Immature natural killer cell (primary cell): ENCODE measurements at places on chromosomes 1 and 21. TPM values are rescaled to one million over a fixed set of nuclear protein-coding genes. Genes with fewer than 3 reads are reported as not detected.
A peak's percentile ranks its signal among the peaks of the same experiment; 100 is the strongest.

GRCh38 chr1:210342986-210343780 is 14.5 kb downstream of the HHAT start:
- no peak for DNase-seq

- peak; percentile 82 for DNase-seq
Measured at GRCh38 chr1:231460614-231461013, 38.5 kb upstream of the EGLN1 start.

GRCh38 chr1:30908316-30908695 is 252 bp downstream of the SDC3 start:
- peak; percentile 23 for DNase-seq

DNA sequence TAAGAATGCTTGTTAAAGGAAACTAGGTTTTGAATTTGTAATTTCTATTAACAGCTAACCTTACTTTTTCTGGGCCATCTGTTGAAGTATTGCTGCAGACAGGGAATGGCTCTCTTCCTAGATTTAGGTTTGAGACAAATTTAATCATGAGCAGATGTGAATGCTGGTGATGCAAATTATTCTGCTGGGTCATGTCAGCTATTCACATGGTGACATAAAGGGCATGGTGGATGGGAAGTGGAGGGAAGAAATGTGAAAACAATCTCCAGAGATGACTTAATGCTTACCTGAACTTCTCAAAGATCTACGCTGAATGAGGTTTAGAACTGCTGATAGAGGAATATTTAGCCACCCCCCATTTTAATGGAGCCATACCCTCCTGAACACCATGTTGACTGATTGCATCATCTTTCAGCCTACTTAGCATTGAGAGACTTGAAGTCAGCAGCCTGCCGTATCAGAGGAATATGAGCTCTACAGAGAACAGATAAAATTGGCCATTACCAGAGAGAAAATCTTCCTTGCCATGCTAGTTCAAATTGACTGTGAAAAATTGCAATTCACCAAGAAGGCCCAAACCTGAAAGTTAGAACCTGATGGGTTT is 138.8 kb downstream of the HHAT start:
- no peak for DNase-seq

GRCh38 chr1:246631426-246631825 is 65.2 kb downstream of the CNST start:
- DNase-seq: no peak

- no peak for DNase-seq
Measured at GRCh38 chr1:85502625-85503083, 37.7 kb upstream of the DDAH1 start.

DNA sequence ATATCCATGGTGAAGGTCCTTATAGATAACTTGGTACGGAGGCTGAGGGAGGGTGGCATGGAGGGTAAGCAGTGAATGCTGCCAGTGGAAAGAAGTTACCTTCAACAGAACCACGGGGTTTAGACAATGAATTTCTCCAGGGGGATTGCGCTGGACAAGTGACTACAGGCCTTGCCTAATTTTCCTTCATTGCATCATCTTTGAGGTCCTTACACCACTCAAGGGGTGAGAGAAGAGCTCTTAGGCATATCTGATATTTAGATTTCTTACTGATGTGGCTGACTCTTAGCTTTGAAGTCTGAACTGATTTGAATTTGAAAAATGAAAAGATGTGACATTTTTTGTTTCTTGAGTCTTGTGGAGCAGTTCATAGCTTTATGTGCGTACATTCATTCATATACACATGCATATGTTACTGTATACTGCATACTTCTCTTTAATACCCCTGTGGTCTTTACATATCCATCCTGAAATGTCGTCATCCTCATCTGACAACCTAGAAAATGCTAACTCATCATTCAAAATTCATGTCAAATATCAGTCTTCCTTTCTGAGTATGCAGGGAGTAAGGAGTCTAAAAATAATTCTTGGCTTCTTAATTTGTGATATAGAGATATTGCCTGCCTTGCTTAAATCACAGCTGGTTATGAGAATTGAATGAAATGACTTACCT is 63.6 kb downstream of the DNM3 start:
- no peak for DNase-seq

The LORICRIN gene
- polyA plus RNA-seq: not detected

DNA sequence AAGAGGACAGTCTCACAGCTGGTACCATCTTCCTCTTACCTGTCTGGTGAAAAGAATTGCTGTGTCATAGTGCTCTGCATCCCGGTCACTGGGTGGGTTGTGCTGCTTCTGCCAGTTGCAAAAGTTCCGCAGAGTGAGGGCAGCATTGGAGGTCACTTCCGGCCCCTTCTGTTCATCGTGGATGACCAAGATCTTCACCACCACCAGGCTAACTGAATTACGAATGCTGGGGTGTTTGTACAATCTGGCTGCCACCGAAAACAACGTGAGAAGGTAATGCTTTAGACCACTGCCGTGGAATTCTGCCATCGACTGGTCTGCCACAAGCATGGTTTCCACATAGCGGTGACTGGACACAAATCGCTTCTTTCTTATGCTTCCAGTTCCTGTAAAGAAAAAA is 2.9 kb downstream of the ADAMTS1 start:
- no peak for DNase-seq

The NAV1 gene
- not detected for polyA plus RNA-seq

DNA sequence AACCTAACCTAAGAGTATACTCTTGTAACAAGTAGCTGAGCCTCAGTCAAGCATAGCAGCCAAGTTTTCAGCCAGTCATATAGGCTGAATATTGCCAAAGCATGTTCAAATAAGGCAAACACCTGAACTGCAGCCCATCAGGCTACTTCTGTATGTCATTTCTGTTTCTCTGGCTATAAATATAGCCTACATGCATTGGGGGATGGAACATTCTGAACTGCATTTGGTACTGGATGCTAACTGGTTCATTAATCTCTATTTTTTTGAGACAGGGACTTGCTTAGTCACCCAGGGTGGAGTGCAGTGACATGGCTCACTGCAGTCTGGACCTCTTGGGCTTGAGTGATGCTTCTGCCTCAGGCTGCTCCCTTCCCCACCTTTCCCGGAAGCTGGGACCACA is 37.3 kb downstream of the MAST2 start:
- no peak for DNase-seq

- no peak for DNase-seq
Measured at GRCh38 chr1:175493321-175494010, 249.9 kb downstream of the TNR start.

GRCh38 chr1:2342384-2343022 is 48.9 kb downstream of the MORN1 start:
- no peak for DNase-seq

GRCh38 chr1:207004931-207005830 is 27.4 kb downstream of the C1orf116 start:
- peak; percentile 17 for DNase-seq

- no peak for DNase-seq
Measured at GRCh38 chr1:34362949-34363348, 186.2 kb downstream of the C1orf94 start.

- DNase-seq: no peak
Measured at GRCh38 chr1:21898326-21899200, 38.5 kb downstream of the HSPG2 start.

The TSPEAR gene
- not detected for polyA plus RNA-seq

The MCOLN2 gene
- polyA plus RNA-seq: 1.4 TPM

The TCHHL1 gene
- polyA plus RNA-seq: not detected

GRCh38 chr1:235206533-235207208 is 45.6 kb upstream of the RBM34 start:
- no peak for DNase-seq

GRCh38 chr21:45179568-45180245 is 105.3 kb downstream of the ADARB1 start:
- no peak for DNase-seq

- no peak for DNase-seq
Measured at GRCh38 chr1:2602866-2603520, 16.4 kb downstream of the PRXL2B start.

DNA sequence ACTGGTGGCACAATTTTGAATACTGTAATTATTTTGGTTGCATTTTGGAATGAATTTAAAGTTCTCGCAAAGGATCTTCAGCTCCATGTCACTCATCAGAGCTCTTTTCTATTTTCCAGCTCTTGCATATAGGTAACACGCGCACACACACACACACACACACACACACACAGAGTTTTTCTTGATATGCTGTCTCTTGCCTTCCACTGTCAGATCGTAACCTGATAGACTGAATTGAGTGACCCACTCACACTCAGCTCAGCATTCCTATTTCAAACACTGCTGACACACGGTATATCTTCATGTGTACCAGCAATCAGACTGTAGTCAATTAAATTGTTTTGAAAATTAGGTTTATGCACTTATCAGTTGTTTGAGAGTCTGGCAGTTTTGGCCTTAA is 214.1 kb downstream of the PBX1 start:
- no peak for DNase-seq

DNA sequence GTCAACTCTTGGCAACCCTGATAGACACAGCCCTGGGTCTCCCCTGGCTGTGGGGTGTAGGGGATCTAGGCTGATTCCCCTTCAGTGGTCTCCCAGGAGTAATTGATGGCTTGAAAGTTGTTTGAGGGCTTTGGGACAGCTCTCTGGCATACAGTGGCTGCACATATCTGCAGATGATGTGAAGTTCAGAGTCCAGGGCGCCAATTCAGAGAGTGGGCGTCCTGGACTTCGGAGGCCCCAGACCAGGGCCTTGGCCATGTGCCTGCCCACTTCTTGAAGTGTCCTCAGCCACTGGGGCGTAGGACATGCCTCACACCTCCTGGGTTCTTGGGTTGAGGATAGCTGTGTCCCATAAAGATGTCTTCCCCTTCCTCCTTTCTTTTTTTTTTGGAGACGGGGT is 2.6 kb downstream of the INAVA start:
- DNase-seq: no peak

DNA sequence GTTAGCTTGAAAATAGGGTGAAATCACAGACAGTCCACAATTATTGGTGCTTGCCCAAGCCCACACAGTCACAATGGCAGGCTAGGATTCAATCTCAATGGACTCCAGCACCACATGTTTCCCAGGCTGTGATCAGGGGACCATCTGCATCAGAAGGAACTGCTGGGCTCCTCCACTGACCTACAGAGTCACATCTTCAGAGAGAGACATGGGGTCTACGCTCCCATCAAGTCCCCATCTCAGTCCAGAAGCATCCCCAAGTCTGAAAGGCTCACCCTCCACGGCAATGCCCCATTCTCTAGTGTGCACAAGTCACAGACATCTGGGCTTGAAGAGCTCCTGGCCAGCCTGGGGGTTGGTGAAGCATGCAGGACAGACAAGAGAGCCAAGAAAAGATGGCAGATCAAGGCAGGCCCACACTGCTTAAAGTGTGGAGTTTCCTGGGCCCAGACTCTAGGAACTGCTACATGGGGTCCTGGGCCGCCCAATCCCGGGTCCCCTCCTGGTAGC is 262.5 kb downstream of the NPHP4 start:
- DNase-seq: no peak

DNA sequence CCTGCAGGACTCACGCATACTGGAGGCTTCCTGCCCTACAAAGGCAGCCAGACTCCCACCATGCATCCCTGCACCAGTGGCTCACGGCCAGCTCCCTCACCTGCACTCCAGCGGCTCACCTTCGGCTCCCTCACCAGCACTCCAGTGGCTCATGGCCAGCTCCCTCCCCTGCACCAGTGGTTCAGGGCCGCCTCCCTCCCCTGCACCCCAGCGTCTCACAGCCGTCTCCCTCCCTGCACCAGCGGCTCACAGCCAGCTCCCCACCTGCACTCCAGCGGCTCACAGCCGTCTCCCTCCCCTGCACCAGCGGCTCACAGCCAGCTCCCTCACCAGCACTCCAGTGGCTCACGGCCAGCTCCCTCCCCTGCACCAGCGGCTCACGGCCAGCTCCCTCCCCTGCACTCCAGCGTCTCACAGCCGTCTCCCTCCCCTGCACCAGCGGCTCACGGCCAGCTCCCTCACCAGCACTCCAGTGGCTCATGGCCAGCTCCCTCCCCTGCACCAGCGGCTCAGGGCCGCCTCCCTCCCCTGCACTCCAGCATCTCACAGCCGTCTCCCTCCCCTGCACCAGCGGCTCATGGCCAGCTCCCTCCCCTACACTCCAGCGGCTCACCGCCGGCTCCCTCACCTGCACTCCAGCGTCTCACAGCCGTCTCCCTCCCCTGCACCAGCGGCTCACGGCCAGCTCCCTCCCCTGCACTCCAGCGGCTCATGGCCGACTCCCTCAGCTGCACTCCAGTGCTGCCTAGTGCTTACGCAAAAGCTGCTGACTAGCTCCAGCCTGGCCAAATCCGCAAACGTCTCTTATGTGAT is 324.5 kb downstream of the NPHP4 start:
- no peak for DNase-seq

DNA sequence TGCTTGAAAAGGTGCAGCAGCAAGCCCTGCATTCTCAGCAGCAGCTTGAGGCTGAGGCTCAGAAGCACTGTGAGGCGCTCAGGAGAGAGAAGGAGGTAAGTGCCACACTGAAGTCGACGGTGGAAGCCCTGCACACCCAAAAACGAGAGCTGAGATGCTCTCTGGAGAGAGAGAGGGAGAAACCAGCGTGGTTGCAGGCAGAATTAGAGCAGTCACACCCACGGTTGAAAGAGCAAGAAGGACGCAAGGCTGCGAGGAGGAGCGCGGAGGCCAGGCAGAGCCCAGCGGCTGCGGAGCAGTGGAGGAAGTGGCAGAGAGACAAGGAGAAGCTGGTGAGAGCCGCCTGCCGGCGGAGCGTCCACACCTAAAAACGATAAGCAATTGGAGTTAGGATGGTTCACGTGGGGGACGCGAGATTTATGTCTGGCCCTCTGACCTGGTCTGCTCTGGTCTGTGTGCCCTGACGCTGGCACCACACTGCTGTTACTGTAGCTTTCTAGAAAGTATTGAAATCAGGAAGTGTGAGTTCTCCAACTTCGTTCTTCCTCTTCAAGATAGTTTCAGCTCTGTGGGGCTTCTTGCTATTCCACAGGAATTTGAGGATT is 26.7 kb upstream of the DIP2A start:
- DNase-seq: no peak

- DNase-seq: no peak
Measured at GRCh38 chr1:67201891-67202290, 35.6 kb downstream of the IL23R start.

DNA sequence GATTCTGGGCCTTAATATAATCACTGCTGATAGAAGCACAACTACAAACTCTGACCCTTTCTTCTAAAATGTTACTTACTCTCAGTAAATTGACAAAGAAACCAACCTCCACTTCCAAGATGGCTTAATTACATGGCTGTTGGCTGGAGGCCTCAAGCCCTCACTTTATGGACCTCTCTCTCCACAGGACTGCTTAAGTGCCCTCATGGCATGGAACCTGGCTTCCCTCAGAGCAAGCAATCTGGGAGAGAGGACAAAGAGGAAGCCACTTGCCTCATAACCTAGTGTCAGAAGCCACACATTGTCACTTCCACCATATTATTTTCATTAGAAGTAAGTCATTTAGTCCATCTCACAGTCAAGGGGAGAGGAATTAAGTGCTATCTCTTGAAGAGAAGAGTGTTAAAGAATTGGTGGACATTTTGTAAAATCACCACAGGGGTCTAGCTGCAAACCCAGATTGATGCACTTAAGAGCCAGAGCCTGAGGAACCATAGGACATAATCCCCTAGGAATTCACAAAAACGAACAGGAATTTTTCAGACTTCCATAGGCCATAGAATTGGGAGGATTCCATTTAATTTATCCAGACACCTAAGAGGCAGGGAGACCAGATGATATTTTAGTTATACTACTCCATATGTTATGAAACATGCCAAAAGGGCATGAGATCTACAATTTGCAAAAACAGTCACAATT is 97.5 kb upstream of the TNFSF4 start:
- DNase-seq: no peak

GRCh38 chr1:61682891-61683290 is 42.0 kb downstream of the TM2D1 start:
- DNase-seq: no peak

The CLIC6 gene
- not detected for polyA plus RNA-seq

The CLDN17 gene
- polyA plus RNA-seq: not detected
